ENCODE measurements at places on chromosomes 6 and 20. TPM values are rescaled to one million over a fixed set of nuclear protein-coding genes. Genes with fewer than 3 reads are reported as not detected.

Gene PROKR2
- polyA plus RNA-seq: 0.66 TPM

Gene TBP
- 101 TPM for polyA plus RNA-seq

Gene TREM1
- polyA plus RNA-seq: 1.4 TPM

Gene CYP21A2
- 0.96 TPM for polyA plus RNA-seq

Gene MMUT
- polyA plus RNA-seq: 22.6 TPM

Gene ZNF217
- polyA plus RNA-seq: 47.3 TPM

Gene CPNE5
- polyA plus RNA-seq: 44.2 TPM

Gene ZBP1
- polyA plus RNA-seq: 0.66 TPM

Gene RBBP9
- polyA plus RNA-seq: 8.9 TPM

Gene MYCT1
- 4.3 TPM for polyA plus RNA-seq

Gene NR2E1
- polyA plus RNA-seq: 0.30 TPM

Gene XKR7
- polyA plus RNA-seq: 0.96 TPM

Gene RPP21
- 49.8 TPM for polyA plus RNA-seq

Gene CLIC5
- polyA plus RNA-seq: 17.1 TPM

Gene NKAPL
- 27.2 TPM for polyA plus RNA-seq

Gene HLA-C
- polyA plus RNA-seq: 213 TPM

DNA sequence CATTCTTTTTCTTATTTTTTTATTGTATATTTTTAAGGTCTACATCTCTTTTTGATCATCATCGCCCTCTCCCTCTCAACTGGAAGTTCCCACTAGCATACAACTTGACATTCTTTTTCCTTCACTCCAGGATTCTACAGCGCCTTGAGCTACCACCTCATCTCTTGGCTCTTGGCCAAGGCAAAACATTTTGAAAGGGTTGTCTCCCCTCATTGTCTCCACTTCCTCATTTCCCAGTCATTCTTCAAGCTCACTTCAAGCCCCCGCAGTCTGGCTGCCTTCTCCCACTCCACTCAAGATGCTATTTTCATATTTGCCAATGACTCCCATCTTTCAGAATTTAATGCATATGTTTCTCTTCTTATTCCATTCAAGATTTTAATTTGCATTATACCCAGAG, 63.0 kb downstream of the OPN5 start:
- no peak for DNase-seq

GRCh38 chr6:16751251-16751946, 9.9 kb downstream of the ATXN1 start:
- DNase-seq: no peak

- no peak for DNase-seq
Observed at GRCh38 chr6:106138151-106138550, 52.0 kb downstream of the PRDM1 start.

- DNase-seq: no peak
Observed at GRCh38 chr20:12395760-12396159, 478.1 kb downstream of the BTBD3 start.

DNA sequence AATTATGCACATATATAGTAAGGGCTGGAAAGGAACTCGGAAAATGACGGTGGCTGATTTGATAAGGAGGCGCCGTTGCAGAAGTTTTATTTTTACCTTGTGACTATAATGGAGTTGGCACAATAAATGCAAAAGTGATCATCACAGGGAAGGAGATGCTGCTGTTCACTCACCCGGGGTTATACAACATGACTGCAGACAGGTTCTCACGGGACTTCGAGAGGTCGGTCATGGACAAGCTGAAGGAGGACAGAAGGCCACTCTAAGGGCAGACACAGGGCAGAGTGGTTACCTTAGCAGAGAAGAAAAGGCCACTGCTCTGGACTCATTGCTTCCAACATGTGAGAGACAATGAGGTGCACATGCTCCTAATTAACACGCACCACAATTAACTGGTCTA, 168.6 kb downstream of the KIF16B start:
- no peak for DNase-seq

DNA sequence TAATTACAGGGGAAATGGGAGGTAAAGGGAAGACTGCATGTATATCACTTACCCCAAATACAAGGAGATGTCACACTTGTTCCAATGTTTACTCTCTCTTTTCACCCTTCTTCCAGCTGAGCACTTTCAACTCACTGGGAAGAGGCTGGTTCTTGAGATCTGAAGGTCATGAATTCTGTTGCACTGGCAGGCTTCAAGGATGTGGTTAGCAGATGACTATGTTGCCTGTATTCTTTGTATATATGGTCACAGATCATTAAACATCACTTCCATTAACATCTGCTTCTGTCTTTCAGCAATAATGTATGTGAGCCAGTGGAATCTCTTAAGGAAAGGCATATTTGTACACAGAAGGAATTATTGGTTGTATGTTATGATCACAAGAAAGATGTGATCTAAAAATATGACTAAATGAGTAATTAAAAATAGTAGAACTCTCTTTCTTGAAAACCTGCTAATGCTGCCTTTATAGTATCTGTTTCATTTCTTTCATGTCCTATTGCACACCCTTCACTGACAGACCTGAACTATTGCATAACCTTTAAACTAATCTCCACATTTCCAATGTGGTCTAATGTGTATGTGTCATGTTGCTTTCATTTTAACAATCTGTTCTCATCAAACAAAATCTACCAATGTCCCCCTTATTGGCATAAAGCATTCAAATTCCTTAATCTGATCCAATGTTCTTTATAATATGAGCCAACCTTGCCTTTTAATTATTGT, 131.4 kb upstream of the EPHA7 start:
- no peak for DNase-seq

GRCh38 chr6:4345543-4345942, 210.2 kb upstream of the ECI2 start:
- DNase-seq: no peak

GRCh38 chr20:34365765-34366213, 2.7 kb downstream of the ITCH start:
- no peak for DNase-seq

GRCh38 chr6:7138921-7139358, 31.2 kb downstream of the RREB1 start:
- no peak for DNase-seq

- DNase-seq: no peak
Observed at GRCh38 chr20:25218492-25218891, 23.0 kb downstream of the ENTPD6 start.

DNA sequence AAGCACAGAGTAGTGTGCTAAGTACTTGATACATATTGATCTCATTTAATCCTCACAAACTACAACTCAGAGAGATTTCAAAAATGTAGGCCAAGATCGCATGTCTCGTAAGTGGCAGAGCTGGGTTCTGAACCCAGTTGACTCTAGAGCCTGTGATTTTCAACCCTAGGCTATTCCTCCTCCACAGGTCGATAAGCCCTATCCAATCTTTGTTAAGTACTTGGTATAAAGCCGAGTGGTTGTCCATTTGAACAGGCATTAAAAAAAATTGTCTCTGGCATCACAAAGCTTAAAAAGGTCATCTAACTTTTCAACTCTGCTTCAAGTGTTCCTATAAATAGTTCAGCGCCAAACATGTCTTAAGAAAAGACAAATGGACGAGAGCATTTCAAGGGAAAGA, 37.4 kb downstream of the LYRM4 start:
- no peak for DNase-seq

DNA sequence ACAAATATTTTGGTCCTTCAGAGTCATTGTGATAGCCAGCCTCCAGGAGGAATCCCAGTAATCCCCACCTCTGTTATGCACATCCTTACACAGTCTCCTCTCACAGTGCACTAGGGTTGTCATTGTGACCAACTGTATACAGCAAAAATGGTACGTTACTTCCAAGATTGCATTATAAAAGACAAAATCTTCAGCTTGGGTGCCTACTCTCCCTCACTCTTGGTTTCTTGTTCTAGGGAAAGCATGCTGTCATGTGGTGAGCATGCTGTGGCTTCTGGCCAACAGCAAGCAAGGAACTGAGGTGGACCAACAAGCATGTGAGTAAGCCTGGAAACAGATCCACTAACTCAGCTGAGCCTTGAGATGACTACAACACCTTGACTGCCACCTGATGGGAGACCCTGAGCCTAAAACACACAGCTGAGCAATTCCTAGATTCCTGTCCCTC, 130.1 kb upstream of the DST start:
- DNase-seq: no peak

GRCh38 chr20:32344835-32345506, 13.2 kb upstream of the ASXL1 start:
- no peak for DNase-seq

- no peak for DNase-seq
Observed at GRCh38 chr6:56959938-56960337, 5.0 kb downstream of the BEND6 start.

GRCh38 chr20:36845288-36845971, 30.5 kb upstream of the TLDC2 start:
- DNase-seq: no peak

DNA sequence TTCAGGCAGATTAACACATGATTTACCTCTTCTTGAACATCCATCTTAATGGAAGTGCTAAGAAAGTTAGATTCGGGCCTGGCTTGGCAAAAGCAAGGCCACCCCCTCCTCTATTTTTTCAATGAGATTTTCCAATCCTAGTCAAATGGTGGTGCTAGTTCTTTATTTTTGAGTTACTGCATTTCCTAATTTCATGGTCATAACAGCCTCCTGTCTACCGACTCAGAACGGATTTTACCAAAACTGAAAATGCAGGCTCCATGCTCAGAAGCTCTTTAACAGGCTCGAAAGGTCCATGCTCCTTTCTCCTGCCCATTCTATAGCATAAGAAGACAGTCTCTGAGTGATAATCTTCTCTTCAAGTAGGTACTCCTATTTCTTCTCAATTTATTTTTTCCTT, 117.2 kb upstream of the ESR1 start:
- no peak for DNase-seq

GRCh38 chr20:19893356-19893755, 123.8 kb upstream of the NAA20 start:
- no peak for DNase-seq

GRCh38 chr6:44237813-44238433, 9.0 kb upstream of the HSP90AB1 start:
- DNase-seq: peak; percentile 85

DNA sequence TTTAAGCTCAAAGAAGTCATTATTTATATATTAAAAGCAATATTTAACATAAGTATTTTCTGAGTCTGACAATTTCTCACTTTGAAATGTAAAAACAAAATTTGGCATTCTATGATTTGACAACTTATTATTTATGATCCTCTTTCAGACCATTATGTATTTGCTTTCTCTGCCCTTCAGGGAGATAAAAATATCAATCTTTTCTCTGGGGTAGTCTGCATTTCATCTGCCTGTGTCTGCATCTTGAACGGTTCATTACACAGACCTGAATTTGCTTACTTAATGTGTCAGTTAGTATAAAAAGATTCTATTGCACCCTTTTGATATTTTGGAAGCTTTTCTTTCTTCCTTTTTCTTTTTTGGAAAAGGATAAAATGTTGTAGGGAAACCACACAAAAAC, 354.0 kb upstream of the RGS17 start:
- DNase-seq: no peak

DNA sequence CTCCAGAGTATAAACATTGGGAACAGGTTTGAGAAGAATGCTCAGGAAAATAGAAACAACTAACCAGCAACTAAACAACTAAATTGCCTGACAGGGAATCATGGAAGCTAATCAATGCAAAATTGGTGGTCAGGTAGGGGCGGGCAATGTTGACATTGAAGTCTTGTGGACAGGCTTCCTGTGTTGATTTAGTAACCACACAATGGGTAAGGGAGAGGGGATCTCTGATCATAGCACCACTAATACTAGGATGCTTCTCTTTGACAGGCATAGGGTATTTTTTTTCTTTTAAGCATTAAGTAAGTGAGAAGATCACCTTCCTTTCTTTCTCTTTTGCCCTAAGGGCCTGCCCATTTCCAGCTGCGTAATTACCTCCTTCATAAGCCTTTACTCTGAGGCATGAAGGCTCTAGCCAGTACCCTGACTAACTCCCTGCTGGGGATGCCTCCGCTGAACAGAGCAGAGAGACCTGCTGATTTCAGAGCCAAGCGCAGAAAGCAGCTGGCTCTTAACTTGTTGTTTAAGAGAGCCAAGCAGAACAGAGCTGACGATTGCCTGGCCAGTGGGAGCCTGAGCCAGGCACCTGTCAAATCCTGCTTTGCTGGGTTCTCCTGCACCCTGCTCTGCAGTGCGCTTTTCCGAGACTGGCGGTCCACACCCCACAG, 118.7 kb downstream of the BMP2 start:
- DNase-seq: peak; percentile 17

DNA sequence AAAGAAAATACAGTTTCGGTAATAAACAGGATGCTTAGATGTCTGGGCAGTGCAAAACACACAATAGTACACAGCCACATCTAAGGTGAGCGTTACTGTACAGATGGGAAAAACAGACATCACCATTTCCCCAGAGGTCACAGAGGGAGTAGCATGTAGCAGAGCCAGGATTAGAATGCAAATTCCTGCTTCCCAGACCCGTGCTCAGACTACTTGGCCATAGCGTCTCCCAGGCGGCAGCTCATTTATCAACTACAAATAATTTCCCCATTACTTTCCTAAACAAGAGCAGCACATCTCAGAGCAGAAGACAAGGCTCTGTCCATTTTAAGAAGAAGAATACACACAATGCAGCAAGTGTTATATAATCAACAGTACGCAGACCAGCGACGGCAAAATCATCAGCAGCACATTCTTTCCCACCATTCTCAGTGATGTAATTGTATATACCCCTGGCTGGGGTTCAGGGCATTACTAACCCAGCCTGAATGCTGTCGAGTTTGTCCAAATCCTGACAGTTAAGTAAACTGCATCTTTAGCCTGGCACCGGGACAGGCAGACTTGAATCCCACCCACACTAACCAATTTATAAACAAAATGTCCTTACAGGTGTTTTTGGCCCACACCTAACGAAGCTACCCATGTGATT, 61.9 kb downstream of the CNKSR3 start:
- no peak for DNase-seq

GRCh38 chr20:47354464-47354713, 2.1 kb downstream of the ZMYND8 start:
- DNase-seq: no peak

Data from testis (tissue), 5 donors.